ENCODE measurements at places on chromosomes 16 and 17.
A peak's percentile ranks its signal among the peaks of the same experiment; 100 is the strongest.

- DNase-seq = no peak
These were observed 265.3 kb downstream of the MAP2K6 start for GRCh38 chr17:69679829-69680228.

DNA sequence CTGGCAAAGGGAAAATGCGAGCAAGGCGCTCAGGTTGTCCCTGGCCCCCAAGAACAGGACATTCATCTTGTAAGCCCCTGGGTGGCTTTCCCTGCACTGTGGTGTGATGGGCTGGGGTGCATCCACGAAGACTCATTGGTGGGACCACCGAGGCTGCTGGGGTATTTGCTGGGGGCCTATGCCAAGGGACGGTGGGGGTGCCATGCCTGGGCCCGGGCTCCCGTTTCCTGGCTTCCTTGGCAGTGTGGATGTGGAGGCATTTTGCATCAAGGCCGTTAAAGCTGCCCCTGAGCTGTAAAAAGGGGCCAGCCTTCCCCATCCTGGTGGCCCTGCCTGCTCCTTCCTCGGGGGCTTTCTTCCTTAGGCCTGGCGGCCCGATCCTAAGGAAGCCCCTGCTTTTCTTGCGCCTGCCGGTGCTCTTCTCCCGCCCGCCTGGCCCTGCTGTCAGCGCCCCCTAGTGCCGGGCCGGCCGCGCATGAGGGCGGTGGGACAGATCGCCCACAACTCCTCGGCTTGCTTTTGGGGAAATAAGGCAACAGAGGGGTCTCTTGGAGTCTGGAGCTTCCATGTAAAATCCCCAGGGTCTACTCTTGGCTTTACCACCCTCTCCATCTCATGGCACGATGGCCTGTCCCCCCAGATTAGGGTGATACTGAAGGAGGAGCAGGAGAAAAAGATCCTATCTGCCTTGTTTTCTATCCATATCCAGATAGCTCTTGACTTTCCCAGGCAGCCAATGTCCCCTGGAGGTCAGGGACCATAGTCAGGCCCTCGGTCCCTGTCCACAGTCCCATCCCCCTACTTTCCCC, 9.8 kb upstream of the TBX2 start:
- peak; percentile 76 for DNase-seq

DNA sequence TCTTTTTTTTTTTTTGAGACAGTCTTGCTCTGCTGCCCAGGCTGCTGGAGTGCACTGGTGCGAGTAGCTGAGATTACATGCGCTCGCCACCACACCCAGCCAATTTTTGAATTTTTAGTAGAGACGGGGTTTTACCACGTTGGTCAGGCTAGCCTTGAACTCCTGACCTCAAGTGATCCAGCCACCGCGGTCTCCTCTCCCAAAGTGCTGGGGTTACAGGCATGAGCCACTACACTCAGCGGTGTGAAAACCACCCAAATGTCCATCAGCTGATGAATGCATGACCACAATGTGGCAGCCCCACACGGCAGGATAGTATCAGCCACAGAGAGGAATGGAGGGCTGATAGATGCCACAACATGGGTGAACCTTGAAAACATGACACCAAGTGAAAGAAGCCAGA, 2.1 kb downstream of the P2RX5 start:
- no peak for DNase-seq

GRCh38 chr16:50610331-50611262, 62.4 kb downstream of the NKD1 start:
- no peak for DNase-seq

DNA sequence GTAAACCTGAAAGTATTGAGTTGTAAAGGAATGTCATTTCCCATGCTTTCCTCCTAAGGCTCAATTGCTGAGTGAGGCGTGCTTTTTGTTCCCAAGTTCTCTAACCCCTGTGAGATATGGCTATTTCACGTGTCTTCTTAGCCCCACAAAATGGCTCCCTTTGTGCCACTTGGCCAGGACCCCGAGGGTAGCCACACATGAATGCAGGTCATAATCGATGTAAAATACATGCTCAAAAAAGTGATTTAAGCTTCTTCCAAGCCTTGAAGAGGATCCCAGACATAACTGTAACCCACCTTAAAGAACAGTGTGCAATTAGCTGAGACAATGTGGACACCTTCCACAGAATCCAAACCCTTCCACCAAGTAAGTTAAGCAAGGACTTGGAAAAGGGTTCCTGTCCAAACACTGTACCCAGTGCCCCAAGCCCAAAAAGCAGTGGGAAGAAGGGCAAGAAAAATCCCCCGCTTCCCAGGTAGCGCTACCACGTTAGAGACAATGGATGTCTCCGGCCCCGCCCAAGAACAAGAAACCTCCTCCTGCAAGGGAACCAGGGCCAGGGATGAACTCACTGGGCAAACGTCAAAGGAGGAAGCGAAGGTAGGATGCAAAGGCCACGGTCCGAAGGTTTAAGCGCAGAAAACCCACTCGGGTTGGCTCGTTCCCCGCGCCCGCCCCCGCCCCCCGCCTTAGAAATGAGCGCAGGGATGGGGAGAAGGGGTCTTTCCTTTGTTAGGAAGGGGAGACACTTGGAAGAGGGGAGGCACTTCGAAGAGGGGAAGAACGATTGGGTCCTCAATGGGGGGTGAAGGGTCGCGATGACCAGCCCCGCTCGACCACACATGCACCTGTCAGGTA, 1.2 kb downstream of the JPT1 start:
- DNase-seq = peak; percentile 22

DNA sequence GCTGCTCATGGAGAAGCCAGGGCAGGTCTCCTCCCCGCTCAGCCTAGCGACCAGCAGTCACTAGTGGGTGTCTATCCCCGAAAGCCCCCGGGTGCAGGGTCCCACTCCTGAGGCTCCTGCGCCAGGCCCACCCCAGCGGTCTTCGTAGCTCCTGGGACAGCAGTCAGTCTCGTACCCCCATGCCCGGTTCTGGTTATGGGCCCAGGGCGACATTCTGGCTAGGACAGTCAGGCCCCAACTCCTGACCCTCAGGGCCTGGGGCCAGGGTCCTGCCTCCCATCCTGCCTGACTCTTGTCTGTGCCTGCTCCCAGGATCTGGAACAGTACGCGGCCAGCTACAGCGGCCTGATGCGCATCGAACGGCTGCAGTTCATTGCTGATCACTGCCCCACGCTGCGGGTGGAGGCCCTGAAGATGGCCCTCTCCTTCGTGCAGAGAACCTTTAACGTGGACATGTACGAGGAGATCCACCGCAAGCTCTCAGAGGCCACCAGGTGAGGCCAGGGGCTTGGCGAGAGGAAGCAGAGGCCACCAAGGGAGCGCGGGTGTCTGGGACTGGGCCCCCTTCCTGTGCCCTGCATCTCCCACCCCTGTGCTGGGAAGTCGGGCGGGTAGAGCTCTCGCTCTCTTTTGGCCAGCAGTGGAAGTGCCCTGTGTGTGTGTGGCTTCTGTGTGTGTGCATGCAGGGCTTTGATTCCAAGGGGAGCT, 2.0 kb downstream of the GPS1 start:
- DNase-seq = no peak

DNA sequence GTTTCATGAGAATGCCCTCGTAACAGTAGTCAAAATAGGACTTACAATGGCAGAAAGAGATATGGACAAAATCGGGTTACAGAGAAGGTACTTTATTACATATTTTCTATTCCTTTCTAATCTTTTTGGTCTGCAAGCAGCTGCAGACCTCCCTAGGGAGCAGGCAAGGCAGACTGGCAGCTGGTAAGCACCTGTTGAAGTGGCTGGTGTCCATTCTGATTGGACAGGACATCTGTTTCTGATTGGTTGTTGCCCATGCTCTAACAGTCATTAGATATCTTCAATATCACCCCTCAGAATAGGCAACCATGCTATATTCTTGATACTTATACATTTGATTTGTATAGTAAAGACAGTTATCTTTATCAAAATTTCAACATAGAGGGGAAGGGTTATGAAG, 606.3 kb downstream of the KCNJ2 start:
- no peak for DNase-seq

DNA sequence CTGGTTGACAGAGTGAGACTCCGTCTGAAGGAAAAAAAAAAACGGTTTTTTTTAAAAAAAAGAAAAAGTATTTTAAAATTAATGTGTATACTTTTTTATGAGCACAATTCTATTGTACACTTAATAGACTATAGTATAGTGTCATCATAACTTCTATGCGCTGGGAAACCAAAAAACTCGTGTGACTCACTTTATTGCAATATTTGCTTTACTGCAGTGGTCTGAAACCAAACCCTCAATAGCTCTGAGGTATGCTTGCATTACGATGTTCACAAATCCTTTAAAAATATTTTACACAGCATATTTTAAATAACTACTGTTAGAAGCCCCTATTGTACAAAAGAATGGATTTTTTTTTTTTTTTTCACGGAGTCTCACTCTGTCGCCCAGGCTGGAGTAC, 12.4 kb upstream of the MAP2K6 start:
- no peak for DNase-seq

GRCh38 chr16:69145658-69146057, 13.2 kb downstream of the UTP4 start:
- DNase-seq = no peak

GRCh38 chr16:35752773-35753558, 2293.6 kb downstream of the TP53TG3F start:
- DNase-seq = no peak

GRCh38 chr16:11396241-11397048, 51.2 kb downstream of the RMI2 start:
- peak; percentile 93 for DNase-seq

GRCh38 chr17:29687596-29687995, 64.9 kb upstream of the CORO6 start:
- no peak for DNase-seq

DNA sequence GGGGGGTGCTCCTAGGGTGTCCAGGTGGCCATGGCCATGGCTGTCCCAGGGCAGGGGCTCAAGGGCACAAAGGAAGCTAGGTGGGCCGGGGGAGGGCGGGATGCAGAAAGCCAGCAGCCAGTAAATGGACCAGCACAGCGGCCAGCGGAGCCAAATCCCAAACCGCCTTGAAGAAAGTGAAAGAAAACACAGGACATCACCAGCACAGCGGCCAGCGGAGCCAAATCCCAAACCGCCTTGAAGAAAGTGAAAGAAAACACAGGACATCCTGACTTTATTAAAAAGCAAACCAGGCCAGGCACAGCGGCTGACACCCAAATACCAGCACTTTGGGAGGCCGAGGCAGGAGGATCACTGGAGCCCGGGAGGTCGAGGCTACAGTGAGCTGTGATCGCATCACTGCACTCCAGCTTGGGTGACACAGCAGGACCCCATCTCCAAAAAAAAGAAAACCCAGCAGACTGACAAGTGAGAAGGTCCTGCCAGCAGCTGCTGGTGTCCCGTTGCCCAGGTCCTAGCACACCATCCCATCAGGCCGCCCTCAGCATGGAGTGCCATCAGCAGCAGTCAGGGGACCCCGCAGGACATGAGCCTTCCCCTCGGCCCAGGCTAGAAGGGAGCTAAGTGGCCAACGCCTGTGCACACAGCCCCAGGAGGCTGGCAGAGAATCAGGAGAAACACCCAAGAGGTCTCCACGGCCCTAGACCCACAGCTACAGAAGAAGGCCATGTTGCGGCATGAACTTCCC, 17.0 kb downstream of the SLC38A10 start:
- no peak for DNase-seq

GRCh38 chr17:6021011-6021400, 49.2 kb upstream of the WSCD1 start:
- no peak for DNase-seq

GRCh38 chr16:49899991-49900695, 44.2 kb upstream of the ZNF423 start:
- no peak for DNase-seq

- DNase-seq = no peak
These were observed 141.4 kb downstream of the PMP22 start for GRCh38 chr17:15123593-15124263.

- no peak for DNase-seq
These were observed 12.5 kb upstream of the C1QTNF8 start for GRCh38 chr16:1108299-1109252.

DNA sequence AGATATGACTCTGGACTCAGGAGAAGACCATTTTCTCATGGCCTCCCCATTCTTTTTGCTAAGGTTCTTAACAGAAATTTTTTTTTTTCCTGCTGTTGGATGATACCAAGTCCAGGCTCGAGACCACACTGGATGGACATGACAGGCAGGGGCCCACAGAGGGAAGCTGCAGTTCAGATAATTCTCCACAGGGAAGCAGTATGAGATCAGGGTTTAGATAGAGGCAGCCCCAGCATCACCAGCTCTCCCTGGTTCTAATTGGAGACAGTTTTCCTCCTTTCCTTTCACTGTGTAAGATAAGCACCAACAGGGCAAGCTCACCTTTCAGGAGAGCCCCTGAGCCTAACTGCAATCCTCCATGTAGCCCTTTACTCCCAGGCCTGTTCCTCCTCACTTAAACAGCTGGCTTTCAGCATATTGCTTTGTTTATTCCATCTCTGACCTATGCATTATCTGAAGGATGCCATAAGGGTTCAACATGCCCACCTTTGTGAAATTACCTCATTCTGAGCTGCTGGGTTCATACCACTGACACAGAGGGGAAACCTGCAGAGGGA, 108.1 kb downstream of the SNX11 start:
- DNase-seq = peak; percentile 18

- no peak for DNase-seq
These were observed 98.4 kb upstream of the PLCG2 start for GRCh38 chr16:81680444-81681275.

- no peak for DNase-seq
These were observed 9.4 kb downstream of the KIAA0513 start for GRCh38 chr16:85037050-85037410.

Data from neural crest cell (in vitro differentiated cells).